Substantia nigra (tissue), 51 donors: ENCODE measurements at places on chromosomes 13 and 19.

GRCh38 chr13:85367887-85368286, 431.3 kb downstream of the SLITRK6 start:
- DNase-seq = no peak

DNA sequence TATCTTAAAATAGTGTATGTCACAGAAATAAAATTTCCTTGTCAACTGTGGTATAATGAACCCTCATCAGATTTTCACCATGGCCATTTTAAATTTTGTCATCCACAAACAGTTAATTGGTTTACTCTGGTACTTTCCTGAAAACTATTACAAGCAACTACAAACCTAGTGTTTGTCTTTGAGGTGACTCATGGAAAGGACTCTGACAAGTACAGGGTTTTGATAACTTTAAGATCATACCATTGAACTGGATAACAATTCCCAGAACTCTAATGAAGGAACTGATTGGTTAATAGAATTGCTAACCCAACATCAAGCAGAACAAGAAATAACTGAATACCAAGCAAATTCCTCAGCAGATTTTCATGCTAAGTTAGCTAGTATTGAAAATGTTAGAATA, 237.7 kb upstream of the IPO5 start:
- no peak for DNase-seq

DNA sequence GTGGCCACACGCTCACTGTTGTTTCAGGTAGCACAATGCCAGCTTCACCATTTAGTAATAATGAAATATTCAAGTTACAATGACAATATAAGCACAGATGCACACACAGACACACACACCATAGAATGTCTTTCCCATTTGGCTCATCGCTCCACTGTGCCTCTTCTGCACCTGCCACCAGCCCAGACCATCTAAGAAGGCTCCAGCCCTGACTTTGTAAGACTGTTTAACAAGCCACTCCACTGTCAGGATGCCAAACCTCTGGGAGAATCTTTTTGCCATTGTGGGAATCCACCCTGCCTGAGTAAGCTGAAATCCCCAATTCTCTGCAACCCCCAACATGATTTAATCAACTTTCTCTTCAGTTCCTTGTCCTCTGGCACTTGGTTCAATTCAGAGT, 60.6 kb downstream of the LHFPL6 start:
- DNase-seq = no peak

DNA sequence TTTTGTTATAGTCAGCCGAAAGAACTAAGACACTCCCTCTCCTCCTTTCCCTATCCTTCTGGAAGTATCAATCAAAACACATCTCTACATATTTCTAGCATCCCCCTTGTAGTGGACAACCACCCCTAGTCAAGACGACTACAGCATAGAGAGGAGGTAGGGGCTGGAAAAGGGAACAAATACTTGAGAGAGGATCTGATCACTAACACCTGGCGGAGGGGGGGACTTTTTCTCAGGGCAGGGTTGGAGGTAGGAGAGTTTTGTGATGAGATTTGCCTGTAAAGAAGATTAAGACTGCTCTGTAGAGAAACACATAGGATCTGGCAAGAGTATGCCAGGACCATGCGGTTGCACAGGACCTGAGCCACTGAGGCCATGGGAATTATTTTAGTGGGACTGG, 208.1 kb downstream of the SHISA2 start:
- no peak for DNase-seq

DNA sequence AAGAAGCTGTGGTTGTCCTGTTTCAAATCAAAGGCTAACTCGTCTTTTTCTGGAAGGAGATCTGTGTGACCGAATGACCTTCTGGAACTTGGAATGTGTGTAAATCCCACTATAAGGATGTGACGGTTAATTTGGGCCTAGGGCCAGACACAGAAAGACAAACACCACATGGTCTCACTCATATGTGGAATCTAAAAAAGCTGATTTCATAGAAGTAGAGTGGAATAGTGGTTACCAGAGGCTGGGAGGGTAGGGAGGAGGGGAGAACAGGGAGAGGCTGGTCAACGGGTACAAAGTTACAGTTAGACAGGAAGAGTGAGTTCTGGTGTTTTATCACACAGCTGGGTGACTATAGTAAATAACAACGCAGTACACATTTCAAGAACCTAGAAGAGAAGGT, 39.3 kb upstream of the RGCC start:
- DNase-seq = no peak

DNA sequence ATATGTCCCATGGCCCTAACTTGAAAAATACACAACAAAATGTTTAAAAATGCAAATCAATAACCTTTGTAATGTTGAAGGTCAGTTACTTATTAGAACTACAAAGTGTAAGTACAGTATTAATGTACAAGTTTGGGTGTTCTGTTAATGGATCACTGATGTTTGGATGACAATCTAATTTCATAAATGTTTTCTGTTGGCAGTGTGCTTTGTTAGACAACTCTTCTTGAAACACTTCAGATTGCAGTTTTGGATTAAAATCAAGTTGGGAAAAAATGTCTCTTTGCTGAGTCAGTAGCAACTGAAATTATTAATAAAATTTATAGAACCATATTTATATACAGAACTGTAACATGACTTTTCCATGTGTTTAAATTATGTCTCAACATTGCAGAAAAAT, 1063.5 kb upstream of the PCDH9 start:
- no peak for DNase-seq

GRCh38 chr19:7678971-7679751, 1.5 kb upstream of the TRAPPC5 start:
- DNase-seq = no peak

DNA sequence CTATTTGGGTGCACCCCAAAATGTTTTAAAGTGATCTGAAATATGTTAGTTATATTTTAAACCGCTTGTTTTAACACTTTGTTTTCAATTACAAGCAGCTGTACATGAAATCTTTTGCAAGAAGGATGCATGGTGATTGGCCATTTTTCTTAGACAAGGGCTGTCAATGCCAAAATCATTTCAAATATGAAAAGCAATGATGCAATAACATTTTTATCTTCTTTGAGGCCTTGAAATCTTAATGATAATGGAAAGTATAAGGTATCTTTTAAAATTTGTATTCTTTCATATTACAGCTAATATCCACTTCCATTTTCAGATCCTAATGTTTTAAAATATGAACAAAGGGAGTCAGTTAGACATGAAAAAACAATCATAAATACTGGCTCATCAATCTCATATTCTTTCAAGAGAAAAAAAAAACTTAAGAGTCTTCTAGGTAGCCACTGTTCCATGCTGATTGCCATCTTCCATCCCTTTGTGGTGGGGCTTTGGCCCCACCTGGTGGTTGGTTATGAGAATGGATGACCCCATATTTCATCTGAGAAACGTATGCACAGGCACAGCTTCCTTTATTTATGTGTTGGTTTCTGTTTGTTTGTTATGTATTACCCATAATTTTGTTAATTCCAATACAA, 330.3 kb upstream of the MIR17HG start:
- no peak for DNase-seq
